ENCODE measurements at places on chromosomes 4 and X.

DNA sequence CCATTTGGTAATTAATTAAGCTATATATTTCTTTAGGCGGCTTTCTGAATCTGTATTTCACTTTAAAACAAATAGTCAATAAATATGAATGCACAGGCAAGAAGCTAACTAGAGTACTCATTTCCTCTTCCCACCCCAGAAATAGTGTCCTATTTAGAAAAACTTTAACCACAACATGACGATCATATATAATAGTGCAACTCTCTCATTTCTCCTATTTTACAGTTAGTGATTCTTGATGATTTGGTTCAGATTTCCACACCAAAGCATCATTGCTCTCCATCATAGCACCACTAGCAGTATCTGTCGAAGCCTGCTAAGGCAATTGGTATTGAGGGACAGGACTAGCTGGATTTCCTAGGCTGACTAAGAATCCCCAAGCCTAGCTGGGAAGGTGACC is 184.0 kb upstream of the GALNTL6 start:
- no peak for DNase-seq

DNA sequence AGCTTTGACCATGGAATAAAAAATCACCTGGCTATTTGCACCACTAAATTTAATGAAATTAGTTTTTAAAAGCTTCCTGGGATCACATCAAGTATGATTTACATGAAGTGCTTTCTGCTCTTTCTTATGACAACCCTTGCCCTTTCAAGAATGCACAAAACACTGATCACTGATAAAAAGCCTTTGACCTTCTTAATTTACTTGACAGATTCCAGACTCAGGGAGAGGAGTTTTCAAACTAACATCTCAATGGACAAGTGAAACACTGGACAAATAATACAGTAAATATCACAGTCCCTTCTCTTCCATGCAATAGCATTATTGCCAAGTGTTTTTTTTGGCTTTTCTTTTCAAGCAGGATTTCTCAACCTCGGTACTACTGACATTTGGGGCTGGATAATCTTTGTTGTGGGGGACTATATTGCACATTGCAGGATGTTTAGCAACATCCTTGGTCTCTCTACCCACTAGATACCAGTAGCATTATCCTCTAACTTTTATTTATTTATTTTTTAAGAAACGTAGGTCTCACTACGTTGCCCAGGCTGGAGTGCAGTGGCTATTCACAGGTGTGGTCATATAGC is 86.3 kb downstream of the ZNF827 start:
- no peak for DNase-seq

- DNase-seq, result no peak
These were observed 261.6 kb upstream of the ANKRD50 start for GRCh38 chr4:124974152-124974551.

DNA sequence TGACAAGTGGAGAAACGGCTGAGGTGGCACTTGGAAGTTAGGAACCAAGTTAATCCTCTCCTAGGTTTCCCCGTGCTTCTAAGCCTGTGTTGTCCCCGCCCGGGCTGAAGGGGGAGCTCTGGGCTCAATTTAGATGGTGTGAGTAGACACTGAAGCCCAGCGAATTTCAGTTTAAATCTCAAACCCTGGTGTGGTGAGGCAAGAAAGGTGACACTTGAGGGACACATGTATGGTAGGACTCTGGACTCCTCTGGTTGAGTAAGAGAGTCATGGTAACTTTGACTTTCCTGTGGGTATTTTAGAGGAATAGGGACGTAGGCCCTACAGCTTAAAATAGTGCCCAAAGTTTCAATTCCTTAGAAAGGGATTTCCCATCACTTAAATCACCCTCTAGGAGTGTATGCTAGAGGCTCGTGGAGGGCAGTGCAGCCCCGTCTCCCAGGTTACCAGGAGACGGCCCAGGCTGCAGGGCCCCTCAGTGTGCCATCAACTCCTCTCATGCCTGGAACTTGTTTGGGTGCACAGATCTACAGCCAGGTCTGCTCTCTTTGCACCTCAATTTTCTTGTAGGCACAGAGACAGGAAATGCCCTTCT is 24.0 kb downstream of the HAND2 start:
- no peak for DNase-seq

DNA sequence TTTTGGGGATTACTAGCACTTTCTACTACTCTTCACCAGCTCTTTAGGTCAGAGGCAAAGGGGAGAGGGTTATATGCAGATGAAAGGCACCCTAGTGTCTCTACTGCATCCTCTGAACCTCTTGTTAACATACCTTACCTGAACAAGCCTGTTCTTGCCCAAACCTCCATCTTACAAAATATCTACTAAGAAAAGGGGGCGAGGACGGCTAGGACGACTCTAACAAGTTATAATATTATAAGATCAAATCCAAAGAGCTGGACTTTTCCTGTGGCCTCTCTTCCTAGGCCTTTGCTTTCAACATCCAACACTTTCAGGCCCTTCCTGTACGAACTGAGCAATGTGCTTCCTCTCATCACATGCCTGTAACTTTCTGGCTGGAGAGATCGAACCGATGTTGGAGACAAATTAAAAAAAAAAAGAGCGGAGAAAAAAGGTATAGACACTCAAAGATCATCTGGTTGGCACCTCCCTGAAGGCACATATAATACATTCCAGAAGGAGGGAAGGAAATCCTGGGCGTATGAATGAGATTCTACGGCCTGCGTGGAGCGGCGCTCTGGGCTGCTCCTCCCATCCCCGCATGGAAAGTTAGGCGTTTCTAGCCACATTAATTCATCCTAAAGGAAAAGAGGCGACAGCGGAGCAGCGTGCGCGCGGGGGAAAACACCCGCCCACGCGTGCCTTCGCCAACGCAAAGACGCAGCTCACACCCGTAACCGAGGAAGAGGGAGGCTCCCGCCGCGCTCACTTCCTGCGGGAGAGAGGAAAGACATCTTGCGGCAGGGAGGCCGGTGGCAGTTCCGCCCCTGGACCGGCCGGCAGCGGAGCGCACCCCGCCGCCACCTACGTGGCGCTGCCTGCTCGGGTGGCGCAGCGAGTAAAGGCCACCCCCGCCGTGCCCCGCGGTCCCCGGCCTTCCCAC is 808 bp downstream of the PRDM5 start:
- peak; percentile 32 for DNase-seq

DNA sequence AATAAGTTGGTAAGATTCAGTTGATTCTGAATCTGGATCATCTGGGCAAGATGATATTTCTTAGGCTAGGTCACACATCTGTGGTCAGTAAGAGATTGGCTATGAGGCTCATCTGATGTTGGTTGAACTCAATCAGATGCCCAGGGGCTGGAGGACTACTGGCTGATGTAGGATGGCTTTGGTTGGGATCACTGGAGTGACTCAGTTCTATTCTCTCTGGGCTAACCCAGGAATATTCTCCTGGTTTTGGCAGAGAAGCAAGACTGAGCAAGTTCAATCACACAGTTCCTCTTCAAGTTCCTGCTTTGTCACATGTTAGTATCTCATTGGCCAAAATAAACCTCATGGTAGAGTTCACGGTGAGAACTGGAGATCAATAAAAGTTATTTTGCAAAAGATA is 902.3 kb upstream of the SLIT2 start:
- DNase-seq, result no peak

GRCh38 chr4:78483811-78484210 is 67.8 kb upstream of the ANXA3 start:
- DNase-seq, result no peak

- DNase-seq, result no peak
These were observed 66.7 kb upstream of the NDUFC1 start for GRCh38 chr4:139368998-139369397.

DNA sequence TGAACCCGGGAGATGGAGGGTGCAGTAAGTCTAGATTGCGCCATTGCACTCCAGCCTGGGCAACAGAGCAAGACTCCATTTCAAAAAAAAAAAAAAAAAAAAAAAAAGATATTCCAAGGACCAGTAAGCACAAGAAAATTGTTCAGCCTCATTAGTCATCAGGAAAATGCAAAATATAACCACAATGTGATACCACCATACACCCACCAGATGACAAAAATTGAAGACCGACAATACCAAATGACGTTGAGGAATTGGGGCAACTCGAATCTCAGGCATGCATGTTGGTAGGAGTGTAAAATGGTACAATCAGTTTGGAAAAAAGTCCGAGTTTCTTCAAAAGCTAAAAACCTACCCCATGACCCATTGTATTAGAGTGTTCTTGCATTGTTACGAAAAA is 130.2 kb upstream of the FAM9B start:
- DNase-seq, result no peak

DNA sequence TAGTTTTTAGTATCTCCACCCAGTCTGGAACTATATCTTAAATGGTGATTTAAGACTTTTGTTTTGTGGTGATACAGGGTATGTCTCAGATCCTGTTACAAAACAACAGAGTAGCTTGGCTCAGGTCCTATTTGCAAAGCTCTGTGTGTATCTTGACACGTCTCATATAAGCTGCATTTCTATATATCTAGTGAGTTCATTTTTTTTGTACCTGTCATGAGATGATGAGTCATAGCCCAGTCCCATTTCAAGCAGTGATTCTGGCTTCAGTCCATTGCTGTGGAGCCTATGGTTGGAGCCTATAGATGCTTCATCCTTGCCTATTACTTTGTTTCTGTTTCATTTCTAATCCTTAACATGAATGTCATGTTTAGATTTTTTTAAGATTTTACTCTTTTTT is 23.0 kb downstream of the GRXCR1 start:
- DNase-seq, result no peak

- no peak for DNase-seq
These were observed 88.1 kb downstream of the SPANXN3 start for GRCh38 chrX:143429131-143429530.

- DNase-seq, result no peak
These were observed 17.5 kb downstream of the RBMX2 start for GRCh38 chrX:130419263-130419662.

GRCh38 chr4:37440501-37440900 is 196.0 kb downstream of the NWD2 start:
- no peak for DNase-seq

GRCh38 chr4:74037076-74037955 is 1.2 kb downstream of the CXCL3 start:
- DNase-seq, result no peak

DNA sequence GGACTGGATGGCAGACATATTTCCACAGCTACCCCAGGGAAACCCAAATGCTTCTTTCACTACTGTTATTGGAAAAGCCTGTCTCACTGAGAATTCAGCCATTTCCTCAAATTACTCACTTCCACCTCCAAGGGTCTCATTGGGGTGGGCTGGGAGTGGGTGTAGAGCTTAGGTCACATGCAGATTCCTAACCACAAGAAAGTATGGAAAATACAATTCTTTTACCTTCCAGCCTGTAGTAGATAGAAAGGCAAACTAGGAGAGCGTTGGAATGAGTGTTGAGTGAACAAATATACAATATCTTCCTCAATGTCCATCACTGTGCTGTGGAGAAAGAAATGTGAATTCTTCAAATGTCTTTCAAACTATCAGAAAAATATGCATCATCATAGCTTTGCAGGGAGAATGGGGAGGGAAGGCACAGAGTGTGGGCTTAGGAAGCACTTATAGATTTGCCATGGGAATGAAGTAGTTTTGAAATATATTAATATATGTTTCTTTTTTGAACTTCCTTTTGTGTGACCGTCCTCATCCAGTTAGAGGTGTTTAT is 245.3 kb upstream of the JADE1 start:
- no peak for DNase-seq

DNA sequence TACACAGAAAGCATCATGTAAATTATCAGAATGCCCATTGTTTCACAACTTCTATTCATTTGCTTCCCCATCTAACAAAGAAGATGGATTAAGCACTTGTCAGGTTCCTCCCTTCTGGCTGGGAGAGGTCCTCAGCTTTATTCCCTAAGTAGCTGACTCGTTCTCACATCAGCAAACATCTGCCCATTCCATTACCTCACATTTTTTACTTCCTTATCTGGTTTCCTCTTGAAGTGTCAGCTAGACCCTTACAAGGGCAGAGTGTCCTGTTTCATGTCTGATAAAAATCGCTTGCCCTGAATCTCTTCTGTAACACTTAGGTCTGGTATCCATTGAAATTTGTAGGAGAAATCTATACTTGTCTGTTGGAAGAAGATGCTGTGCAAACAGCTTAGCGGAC is 34.7 kb downstream of the TMPRSS11A start:
- no peak for DNase-seq

DNA sequence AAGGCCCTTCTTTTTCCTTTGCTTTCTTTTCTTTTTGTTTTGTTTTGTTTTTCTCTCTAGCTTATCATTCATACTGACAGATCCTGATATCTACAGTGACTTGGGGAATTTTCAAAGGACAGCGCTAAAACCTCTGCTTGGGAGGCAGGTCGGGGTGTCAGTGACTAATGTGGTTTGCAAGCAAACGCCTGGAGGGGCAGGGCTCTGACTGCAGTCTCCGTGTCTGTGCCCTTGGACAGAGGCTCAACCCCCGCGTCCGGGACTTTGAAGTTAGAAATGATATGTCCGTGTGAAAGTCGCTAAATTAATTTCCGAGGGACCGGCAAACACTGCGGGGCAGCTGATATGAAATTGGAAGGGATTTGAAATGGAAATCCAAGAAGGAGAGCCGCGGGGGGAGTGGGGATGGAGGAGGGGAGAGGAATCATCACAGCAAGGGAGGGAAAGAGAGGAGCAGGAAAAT is 312.4 kb downstream of the DHRSX start:
- DNase-seq, result no peak

- no peak for DNase-seq
These were observed 59.0 kb downstream of the RNF150 start for GRCh38 chr4:141074098-141074878.

DNA sequence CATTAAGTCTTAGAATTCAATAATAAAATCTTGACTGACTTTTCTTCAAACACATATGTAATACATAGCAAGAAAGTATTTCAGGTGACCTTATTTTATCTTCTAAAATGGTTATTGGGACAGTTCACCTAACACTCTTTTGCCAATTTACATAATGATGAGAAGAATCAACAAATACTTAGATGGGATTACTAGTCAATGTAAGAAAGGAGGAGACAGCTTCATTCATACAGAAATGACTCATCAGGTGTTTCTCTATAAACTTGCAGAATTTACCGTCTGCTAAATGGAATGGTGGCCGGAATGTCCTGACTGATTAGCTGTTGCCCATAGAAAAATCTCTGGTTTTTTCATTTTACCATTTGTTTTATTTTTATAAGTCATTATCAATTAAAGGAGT is 115.0 kb upstream of the ETNPPL start:
- DNase-seq, result no peak

DNA sequence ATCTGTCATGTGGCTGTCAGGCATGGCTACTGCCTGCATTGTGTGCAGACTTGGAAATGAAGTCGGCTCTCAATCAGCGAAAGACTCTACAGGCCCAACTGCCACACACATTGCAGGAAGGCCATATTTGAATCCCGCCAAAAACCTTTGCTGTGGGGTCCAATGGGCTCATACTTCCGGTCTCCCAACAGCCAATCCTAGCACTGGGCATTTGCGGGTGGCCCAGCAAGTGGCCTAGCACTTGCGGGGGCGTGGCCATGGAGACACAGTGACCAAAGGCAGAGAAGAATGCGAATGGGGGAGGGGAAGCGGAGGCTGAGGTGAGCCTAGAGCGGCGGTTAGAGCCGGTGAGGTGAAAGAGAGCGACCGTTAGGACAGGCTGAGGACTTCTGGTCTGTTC is at the start of gene OTUD6A:
OTUD6A (plus strand) TSS at position 382 of the 400 bp plus-strand sequence. CDS start 68 bp downstream, outside the sequence.
- no peak for DNase-seq

- DNase-seq, result no peak
These were observed 66.9 kb upstream of the MMAA start for GRCh38 chr4:145552181-145552822.
